ENCODE measurements at places on chromosomes 4 and X.

- DNase-seq, result no peak
Measured at GRCh38 chr4:26916195-26916594, 55.6 kb downstream of the STIM2 start.

DNA sequence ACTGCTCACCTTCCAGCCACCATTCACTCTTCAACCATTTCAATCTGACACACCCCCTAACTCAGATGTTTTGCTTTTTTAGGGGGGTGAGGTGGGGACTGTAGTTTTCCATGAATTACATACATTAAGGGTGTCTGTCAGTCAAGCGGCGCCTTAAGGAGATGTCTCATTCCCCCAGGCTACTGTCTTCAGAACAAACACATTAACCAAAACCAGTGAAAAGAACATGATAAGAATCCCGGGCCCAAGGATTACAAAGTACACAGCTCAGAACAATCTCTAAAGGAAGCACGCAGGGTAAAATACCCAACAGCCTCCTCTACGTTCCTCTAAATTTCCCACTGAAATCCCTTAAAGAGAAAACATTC lies 62.5 kb upstream of the IRF2 start:
- DNase-seq, result no peak

DNA sequence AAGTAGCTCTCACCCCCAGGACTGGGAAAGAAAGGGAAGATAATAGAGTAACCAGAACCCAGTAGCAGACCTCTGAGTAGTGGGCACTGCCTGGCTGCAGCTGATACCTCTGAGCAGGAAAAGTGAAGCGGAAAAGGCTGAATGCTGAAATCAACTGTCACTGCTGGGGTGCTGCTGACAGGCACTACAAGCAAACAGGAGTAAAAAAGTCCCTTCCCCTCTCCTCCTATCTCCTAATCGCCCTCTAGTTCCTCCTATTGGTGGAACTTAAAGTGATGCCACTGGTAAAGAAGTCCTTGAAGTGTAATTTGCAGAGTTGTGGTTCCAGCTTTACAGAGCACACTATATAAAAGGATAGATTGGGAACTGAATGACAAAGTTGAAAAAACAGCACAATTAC lies 32.8 kb upstream of the GLRB start:
- DNase-seq, result no peak

DNA sequence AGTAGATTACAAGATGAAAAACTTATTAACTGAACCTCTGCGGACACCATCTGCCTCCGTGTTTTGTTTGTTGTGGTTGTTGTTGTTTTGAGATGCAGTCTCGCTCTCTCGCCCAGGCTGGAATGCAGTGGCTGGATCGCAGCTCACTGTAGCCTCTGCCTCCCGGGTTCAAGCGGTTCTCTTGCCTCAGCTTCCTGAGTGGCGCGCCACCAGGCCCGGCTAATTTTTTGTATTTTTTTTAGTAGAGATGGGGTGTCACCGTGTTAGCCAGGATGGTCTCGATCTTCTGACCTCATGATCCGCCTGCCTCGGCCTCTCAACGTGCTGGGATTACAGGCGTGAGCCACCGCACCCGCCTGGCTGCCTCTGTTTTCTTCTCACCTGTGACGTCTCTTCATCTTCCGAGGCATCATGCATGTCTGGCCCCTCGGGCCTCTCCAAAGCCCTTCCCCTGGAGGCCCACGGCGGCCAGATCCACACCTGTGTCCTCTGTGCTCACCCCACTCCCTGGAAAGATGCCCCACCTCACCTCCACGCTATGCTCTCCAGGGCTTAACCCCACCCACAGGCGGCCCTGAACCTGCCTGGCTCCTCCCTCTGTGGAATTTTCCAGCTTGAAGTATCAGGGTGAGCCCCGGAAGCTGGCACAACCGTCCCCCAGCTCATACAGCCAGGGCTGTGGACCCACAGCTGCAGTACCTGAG lies 77.0 kb upstream of the MXD4 start:
- no peak for DNase-seq

- no peak for DNase-seq
Measured at GRCh38 chr4:160563552-160564282, 1460.8 kb downstream of the RAPGEF2 start.

DNA sequence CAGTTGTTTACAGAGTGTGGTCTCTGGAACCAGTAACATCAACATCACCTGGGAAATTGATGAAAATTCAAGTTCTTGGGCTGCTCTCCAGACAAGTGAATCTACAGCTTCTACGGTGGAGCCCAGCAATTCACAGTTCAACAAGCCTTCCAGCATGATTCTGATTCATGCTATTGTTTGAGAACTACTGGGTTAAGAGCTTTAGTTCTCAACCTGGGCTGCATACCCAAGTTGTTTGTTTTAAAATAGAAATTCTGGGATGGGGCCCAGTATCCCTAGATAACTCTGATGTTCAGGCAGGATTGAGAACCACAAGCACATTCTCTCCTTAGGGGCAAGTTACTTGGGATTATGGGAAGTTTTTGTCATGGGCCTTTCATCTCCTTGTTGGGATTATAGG lies 37.9 kb upstream of the PGK1 start:
- no peak for DNase-seq

GRCh38 chr4:75745161-75745560 lies 20.8 kb downstream of the USO1 start:
- DNase-seq, result no peak

DNA sequence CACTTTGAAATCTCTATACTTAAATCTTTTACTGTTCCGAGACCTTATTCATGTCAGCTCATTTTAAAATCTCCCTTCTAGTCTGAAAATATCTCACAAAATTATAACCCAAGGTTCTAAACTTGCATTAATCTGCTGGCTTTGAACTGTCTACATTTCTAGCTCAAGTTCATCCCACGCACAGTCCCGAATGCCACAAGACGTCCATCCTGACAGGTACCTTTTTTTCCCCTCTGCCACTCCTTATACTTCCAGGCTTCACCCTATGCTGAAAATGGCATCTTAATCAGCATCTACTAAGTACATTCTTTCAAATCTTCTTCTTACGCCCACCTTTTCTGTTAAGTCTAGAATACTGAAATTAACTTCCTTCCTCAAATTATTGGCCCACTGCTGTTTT lies 259.2 kb upstream of the GALNTL6 start:
- DNase-seq, result no peak

GRCh38 chrX:27987862-27988646 lies 6.8 kb upstream of the DCAF8L1 start:
- DNase-seq, result no peak

GRCh38 chr4:168019019-168019651 lies 73.2 kb upstream of the ANXA10 start:
- DNase-seq, result no peak

GRCh38 chr4:61571761-61572559 lies 371.8 kb downstream of the ADGRL3 start:
- DNase-seq, result no peak

DNA sequence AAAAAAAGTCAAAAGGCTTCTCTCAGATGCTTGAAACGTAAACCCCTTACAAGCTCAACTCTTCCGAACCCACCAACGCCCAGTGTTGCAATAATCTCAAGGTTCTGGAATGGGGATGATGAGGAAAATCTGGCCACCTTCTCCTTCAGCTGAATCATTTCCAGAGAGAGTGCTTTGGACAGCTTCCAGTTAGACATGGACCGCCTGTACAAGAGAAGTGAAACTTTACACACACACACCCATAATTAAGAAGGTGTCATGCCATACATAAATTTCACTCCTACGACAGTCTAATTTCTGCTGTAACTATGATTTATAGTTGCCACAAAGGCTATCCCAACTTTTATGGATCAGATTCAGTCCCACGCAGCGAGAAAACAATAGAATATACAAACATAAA lies 72.3 kb downstream of the PRKG2 start:
- DNase-seq, result peak; percentile 15

DNA sequence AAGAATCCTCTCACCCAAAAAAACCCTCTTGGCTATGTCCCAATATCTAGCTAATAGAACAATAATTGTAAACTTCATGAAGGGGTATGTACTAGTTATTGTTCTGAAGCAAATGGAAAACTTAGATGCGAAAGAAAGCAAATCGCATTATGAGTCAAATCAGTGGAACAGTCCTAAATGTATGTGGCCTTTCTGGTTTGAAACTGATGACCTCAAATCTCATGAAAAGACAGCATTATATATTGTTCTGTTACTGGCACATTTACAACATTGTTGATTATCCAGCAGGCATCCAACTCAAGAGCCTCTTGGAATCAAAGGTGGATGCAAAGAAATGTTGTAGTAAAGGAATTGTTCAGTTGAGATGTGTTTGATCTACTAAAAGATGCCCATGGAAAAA lies 34.7 kb downstream of the CSN3 start:
- no peak for DNase-seq

- no peak for DNase-seq
Measured at GRCh38 chr4:165385126-165385525, 6.3 kb downstream of the CPE start.

GRCh38 chr4:62162606-62163005 lies 962.5 kb downstream of the ADGRL3 start:
- no peak for DNase-seq

DNA sequence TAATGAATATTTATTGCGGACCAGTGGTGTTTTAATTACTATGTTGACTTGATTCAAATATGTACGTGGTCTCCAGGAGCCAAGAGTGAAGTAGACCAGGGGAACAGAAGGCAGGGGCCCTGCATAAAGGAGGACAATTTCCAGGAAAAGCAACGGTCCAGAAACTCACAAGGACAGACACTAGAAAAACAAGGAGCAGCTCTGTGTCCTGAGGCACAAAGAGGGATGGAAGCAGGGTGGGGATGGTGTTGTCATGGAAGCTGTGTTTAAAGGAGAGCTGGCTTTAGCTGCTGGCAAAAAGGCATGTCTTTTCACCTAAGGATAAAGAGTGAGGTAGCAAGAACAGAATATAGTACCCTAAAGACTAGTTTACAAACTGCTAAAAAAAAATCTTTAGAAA lies 254.1 kb upstream of the TENM3 start:
- DNase-seq, result no peak

- DNase-seq, result no peak
Measured at GRCh38 chrX:109958266-109958665, 44.6 kb upstream of the TMEM164 start.

- no peak for DNase-seq
Measured at GRCh38 chrX:20740443-20740842, 473.7 kb upstream of the RPS6KA3 start.

GRCh38 chr4:77801260-77801608 lies 17.9 kb downstream of the CNOT6L start:
- DNase-seq, result no peak

DNA sequence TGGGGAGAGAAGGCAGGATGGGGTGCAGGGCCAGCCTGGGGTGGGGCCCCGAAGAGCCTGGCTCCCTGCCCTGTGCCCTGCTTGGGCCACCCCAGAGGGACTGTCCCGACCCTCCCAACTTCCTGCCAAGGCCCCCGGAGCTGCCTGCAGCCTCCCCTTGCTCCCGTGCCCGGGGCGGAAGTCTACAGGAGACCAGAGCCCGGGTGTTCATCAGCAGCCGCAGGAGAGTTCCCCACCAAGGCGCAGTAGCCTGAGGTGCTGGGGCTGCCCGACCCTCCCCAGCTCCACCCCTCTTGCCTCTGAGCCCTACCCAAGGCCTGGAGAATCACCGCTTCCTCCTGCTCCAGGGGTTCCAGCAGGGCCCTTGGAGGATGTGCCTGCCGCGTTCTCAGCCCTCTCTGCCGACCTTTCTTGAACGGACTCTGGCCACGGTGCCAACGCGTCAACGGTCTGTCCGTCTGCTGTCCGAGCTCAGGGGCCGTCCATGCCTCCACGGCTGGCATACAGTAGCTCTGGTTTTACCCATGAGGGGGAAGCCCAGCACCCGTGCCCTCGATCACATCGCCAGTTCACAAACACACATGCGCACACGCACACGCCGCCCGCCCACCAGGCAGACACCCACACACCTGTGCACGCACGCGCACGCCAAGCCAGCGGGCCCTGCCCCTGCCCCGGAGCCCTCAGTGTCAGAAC lies 36.0 kb upstream of the SPON2 start:
- DNase-seq, result no peak

DNA sequence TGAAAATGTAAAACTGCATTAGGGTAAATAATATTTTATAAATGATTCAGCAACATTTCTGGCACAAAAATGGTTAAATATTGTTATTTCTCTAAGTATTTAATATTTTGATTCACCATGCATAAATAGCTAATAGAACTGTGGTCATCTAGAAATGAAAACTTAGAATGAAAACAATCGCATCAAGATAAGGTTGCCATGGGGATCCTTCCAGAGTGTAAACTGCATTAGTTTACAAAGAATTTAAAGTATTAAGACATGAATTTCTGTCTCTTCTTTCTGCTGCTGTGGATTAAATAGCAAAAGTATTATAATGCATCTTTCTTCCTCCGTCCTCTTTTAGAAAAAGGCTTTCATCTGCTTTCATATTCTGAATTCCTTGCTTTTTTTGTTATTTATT lies 1064.6 kb upstream of the SLIT2 start:
- DNase-seq, result no peak

Measured in NCI-H2081 treated with DMSO at 0.1 percent for 48 hours (cell line).